Activated T-helper 2 cell treated with anti-CD3 and anti-CD28 coated beads, Interferon-gamma antibody, Interleukin-2, Interleukin-4, amounts not matched to agents 10 μg/mL and 5 μg/mL and 100 μg/mL, durations not matched to agents 14 hours and 24 hours and 36 hours (primary cell): ENCODE measurements at places on chromosomes 7 and 10.
A peak's percentile ranks its signal among the peaks of the same experiment; 100 is the strongest.

- DNase-seq = no peak
Measured at GRCh38 chr10:77898323-77899079, 28.1 kb downstream of the DLG5 start.

GRCh38 chr7:106289848-106290247, 5.1 kb upstream of the NAMPT start:
- no peak for DNase-seq

GRCh38 chr10:80633910-80634309, 96.2 kb downstream of the SH2D4B start:
- no peak for DNase-seq

GRCh38 chr10:29841724-29842649, 207.2 kb upstream of the SVIL start:
- no peak for DNase-seq

GRCh38 chr10:11934262-11934661, 108.3 kb downstream of the UPF2 start:
- DNase-seq = no peak

- no peak for DNase-seq
Measured at GRCh38 chr7:46741938-46742540, 821.0 kb upstream of the IGFBP3 start.

- no peak for DNase-seq
Measured at GRCh38 chr7:86644282-86645224, 844 bp downstream of the GRM3 start.

DNA sequence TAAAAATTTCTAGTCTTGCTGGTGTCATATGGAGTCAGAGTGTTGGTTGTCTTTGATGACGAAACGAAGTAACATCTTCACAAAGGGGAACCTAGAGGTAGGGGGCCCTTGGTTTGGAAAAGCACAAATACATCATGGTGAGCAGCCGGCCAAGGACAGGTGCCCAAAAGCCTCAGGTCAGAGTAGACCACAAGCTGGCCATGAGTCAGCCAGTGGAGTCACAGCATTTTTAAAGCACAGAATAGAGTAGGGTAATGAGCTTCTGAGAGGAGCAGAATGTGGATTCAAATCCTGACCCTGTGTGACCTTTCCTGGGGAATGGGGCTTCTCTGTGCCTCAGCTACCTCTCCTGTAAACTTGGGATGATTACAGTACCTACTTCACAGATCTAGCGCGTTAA, 5.3 kb downstream of the CAMK2B start:
- no peak for DNase-seq

DNA sequence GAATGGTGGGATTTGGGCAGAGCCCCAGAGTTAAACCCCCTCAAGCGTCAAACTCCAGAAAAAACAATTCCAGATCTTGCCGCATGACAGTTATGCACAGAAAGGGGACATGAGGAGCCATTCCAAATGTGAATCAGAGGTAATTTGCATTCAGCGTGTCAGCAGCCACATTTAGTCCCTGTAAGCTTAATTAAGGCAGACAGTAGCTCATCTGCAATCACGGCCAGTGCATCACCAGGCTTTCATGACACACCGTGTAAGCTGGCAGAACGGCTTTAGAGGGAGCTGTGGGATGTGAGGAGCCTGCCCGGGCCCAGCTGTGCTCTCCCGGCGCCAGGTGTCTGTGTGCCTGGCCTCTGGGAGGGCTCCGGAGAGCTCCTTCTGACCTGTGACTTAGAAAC, 18.7 kb upstream of the PRKAG2 start:
- DNase-seq = no peak

DNA sequence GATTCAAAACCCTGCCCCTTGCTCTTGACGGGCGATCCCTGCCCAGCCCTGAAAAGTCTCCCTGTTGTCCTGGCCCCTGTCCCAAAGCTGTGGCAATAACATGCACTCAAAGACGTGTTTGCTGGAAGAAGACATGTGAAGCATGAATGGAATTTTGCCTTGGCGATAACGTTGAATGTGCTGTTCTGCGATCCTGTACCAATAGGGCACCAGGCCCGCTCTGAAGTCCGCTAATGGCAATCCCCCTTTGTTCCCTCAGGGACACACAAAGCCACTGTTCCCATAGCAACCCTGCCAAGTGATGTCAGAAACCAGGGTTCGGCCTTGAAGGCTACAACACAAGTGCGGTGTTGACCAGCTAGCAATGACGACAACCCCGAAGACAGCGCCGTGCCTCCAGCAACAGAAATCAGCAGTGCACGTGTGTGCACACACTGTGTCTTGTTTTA, 284.6 kb downstream of the KLF6 start:
- DNase-seq = no peak

- peak; percentile 11 for DNase-seq
Measured at GRCh38 chr10:98664329-98665042, 217.8 kb upstream of the HPS1 start.

DNA sequence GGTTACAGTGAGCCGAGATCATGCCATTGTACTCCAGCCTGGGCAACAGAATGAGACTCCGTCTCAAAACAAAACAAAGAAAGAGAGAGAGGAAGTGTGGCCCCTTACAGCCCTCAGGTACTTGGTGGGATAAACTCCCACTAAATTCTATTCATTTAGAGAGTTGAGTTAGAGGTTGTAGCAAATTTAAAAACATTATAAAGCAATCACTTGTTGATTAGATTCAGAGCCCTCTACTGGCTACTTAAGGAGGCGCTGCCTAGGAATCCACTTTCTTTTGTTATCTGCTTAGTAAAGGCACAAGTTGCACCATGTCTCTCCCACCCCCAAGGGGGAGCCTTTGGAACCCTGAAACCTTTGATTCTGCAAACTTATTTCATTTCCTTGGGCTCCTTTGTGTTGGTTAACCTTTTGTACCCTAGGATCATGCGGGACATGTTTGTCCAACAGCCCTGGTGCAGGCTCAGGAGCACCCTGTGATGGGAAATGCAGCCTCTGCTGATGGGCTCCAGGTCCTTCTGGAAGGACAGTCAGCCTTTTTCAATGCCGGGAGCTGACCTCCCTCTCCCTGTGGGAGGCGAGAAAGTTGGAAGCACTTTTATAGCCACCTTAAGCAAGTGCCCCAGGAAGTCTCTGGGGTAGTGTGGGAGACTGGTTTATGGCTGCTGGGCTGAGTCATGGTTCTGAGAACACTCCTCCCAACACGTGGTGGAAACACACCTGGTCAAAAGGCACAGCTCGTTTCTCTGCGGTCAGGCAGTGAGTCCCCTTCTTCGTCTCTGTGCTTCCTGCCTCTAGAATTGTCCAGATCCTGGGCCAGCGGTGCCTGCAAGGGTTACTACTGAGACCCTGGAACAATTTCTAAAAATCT, 2.3 kb downstream of the HKDC1 start:
- peak; percentile 76 for DNase-seq

- DNase-seq = no peak
Measured at GRCh38 chr10:128438417-128439063, 312.3 kb upstream of the MKI67 start.

DNA sequence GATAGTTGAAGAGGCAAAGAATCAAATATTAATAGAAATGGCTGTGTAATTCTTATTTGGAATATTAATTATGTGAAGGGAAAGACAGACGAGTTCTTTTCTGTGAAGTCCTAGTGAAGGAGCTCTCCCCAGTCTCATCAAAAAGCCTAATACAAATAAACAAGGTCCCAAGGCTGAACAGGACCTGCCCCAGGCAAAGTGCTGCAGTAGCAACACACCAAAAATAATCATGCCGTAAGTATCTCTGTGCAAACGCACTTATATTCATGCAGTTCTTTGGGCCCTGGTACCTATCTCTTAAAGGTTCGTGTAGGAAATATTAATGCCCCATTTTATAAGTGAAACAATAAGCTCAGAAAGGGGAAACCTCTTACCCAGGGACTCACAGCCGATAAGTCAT, 12.2 kb upstream of the CHST15 start:
- DNase-seq = no peak
